Naive thymus-derived CD8-positive, alpha-beta T cell (primary cell): ENCODE measurements at places on chromosomes 11 and 22.
A peak's percentile ranks its signal among the peaks of the same experiment; 100 is the strongest.

DNA sequence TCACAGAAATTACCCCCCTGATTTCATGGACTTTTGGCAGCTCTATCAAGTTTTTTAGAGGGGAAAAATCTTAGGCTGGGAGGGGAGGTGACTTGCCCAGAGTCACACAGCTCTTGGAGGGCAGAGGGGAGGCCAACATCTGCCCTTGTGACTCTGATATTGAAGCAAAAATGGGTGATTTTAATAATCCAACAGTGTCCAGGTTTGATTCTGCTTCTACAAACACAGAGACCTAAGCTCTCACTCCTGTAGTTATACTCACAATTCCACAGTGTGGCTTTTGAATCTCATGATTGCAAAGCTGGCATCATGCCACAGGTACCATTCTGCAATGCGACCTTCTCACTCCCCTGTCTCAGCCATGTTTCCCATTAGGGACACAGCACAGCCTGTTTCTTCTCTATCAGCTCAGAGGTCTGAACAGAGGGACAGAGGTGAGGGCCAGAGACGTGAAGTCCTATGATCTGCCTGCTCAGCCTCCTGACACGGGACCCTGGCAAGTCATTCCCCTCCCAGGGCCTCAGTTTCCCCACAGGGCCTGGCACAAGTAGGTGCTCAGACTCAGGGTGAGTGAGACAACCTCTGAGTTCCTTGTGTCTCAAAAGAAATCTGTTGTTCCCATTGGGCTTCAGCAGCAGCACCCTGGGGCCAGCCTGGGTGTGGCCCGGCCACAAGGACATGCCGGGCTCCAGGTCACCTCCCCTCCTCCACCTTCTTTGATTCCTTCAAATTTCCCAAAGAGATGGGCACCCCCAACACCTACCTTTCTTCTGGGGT, 766 bp downstream of the APOL2 start:
- DNase-seq = peak; percentile 4

DNA sequence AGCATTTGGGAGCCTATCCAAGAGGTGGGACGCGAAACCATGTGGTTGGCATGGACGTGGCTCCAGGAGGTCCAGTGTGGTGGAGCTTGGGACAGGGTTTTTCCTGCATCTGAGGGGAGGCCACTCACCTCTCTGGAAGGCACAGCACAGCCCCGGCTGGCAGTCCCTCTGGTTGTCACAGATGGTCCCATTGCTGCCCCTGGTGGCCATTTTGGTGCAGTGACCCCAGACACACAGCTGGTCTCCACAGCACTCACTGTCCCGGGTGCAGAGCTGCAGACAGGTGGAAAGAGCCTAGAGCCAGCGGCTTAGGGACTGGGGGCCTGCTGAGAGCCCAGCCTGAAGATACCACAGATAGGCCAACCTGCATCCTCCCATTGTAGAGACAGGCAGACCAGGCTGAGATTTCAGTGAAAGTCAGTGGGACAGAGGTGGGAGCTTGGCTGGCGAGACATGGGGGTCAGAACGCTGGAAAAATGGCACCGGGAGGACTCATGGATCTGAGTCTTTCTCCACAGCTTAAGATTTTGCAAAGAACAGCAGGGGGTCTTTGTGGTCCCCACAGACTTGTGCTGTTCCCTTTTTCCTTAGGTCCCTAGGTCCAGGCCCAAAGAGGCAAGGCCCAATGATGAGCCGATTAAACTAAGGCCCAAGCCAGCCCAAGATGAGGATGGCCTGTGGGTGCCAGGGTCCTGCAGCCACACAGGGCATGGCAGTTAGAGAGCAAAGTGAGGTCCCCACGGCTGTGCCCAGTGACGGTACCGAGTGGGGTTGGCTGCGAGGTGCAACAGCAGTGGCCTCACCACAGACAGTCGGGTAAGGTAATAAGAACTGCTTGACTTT, 41.4 kb downstream of the DKK3 start:
- peak; percentile 57 for DNase-seq

DNA sequence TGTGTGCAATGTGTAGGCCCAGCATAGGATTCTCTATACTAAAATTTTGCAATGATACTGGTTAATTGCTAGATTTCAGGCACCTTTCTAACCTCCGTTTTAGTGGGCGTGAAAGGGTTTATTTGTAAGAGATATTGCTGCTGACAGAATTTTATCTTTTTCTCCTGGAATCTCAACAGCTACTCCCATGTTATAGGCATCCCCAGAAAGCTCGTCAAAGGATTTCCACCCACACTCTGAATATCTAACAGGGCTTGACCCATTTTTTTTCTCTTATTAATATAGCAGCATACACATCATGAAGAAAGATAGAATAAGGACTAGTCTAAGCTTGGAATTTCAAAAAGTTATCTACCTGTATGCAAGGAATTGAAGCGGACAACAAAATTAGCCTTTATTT, 124.5 kb downstream of the METTL15 start:
- DNase-seq = no peak

- DNase-seq = no peak
These were observed 2.5 kb downstream of the CHST1 start for GRCh38 chr11:45662665-45663485.

DNA sequence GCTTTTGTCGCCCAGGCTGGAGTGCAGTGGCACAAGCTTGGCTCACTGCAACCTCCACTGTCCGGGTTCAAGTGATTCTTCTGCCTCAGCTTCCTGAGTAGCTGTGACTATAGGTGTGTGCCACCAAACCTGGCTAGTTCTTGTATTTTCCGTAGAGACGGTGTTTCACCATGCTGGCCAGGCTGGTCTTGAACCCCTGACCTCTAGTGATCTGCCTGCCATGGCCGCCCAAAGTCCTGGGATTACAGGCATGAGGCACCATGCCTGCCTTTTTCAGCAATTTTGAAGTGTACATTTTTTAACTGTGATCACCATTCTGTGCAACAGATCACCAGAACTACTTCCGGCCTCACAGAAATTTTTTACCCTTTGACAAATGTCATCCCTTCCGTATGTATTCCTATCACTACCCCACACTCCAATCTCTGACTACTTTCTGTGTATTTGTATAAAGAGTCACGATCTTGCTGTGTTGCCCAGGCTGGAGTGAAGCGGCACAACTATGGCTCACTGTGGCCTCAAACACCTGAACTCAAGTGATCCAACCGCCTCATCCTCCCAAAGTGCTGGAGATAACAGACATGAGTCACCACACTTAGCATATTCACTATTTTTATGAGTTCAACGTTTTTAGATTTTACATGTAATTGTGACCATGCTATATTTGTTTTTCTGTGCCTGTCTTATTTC, 44.0 kb downstream of the XKR3 start:
- DNase-seq = no peak

- peak; percentile 8 for DNase-seq
These were observed 12.1 kb downstream of the OR10D3 start for GRCh38 chr11:124195189-124195734.

- DNase-seq = no peak
These were observed 102.6 kb downstream of the GALNT18 start for GRCh38 chr11:11519184-11519583.

- DNase-seq = no peak
These were observed 30.1 kb downstream of the ANO1 start for GRCh38 chr11:70108250-70108649.

DNA sequence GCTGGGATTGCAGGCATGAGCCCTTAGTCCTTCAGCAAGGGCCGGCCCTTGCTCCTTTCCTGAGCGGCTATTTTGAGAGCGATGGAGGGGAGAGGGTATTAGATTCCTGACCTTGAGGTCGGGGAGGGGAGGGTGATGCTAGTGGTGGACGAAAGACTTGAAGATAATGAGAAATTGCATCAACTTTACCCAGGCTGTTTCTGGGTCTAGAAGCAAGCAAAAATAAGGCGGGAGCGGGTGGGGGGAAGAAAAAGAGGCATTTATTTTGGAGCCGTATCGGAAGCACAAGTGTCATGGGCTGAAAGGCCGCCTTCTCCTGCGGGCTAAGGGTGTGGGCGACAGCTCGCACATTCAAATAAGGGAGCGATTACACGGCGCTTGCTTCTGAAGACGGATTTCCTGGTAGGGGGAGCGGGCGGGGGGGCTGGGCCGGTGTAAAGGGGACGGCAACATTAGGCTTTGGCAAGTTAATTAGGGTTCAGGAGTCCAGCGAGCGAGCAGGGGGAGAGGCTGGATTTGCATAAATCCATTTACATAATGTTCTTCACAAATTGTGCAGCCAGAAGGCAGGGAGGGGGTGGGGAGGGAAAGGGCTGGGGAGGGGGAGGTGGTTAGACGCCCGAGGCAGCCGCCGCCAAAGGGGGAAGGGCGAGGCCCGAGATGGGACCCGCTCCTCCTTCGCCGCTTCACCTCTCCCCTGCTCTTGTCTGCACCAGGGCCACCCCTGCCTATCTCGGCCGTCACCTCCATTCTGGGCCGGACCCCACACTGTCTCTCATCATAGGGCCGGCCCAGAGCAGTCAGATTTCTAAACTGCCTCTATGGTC, 245.9 kb downstream of the MIAT start:
- no peak for DNase-seq

- no peak for DNase-seq
These were observed 24.3 kb downstream of the CASP4 start for GRCh38 chr11:104944076-104944475.

- DNase-seq = no peak
These were observed 102.7 kb upstream of the ANO3 start for GRCh38 chr11:26229257-26229656.

GRCh38 chr11:65301491-65302329, 13.0 kb upstream of the CDC42EP2 start:
- no peak for DNase-seq

DNA sequence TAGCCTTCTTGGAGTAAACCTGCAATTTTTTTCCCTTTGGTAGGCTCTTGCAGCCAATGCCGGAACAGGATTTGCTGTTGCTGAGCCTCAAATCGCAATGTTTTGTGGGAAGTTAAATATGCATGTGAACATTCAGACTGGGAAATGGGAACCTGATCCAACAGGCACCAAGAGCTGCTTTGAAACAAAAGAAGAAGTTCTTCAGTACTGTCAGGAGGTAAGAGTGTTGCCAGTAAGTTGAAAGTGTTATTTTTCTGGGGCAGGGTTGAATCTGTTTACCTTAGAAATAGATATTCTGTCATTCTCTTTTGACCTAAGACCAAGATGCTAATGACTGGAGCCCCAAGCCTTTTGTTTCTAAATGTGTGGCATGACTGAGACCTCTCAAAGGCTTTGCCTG, 39.7 kb downstream of the APLP2 start:
- no peak for DNase-seq

DNA sequence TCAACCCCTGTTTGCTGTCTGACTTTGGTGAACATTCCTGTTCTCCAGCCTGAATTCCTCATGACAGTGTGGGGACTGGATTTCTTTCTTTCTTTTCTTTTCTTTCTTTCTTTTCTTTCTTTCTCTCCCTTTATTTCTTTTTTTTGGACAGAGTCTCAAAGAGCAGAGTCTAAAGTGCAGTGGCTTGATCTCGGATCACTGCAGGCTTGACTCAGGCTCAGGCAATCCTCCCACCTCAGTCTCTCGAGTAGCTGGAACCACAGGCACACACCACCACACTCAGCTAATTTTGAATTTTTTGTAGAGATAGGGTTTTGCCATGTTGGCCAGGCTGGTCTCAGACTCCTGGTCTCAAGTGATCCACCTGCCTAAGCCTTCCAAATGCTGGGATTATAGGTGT, 63.1 kb downstream of the RPUSD4 start:
- DNase-seq = no peak

GRCh38 chr22:26751217-26751616, 93.8 kb downstream of the MIAT start:
- DNase-seq = no peak

GRCh38 chr22:30992565-30992964, 23.5 kb downstream of the TUG1 start:
- no peak for DNase-seq

GRCh38 chr11:117387992-117388755, 60.5 kb downstream of the CEP164 start:
- no peak for DNase-seq

GRCh38 chr11:33451364-33451763, 194.2 kb downstream of the HIPK3 start:
- no peak for DNase-seq

DNA sequence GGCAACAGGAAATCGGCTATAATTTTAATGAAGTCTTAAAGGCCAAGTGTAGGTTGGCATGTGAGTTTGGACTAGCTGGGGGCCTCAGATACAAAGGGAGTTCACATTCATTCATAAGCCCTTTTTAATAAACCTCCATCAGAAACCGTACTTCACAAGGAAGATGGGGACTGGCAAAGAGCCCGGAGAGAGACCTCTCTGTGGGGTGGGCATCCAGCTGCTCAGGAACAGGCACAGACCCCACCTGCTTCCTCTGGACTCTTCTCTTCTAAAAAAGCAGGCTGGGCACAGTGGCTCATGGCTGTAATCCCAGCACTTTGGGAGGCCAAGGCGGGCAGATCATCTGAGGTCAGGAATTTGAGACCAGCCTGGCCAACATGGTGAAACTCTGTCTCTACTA, 3.9 kb upstream of the ARFGAP3 start:
- no peak for DNase-seq
